ENCODE measurements at places on chromosomes 12 and 14. TPM values are rescaled to one million over a fixed set of nuclear protein-coding genes. Genes with fewer than 3 reads are reported as not detected.

CISTR gene
- total RNA-seq: not detected

MEG3 gene
- not detected for total RNA-seq

ZNF84 gene
- 58.3 TPM for total RNA-seq

BIN2 gene
- 267 TPM for total RNA-seq

AP5M1 gene
- 66.1 TPM for total RNA-seq

GRCh38 chr12:56522411-56523193 is 982 bp downstream of the RBMS2 start:
- DNase-seq: no peak

DNA sequence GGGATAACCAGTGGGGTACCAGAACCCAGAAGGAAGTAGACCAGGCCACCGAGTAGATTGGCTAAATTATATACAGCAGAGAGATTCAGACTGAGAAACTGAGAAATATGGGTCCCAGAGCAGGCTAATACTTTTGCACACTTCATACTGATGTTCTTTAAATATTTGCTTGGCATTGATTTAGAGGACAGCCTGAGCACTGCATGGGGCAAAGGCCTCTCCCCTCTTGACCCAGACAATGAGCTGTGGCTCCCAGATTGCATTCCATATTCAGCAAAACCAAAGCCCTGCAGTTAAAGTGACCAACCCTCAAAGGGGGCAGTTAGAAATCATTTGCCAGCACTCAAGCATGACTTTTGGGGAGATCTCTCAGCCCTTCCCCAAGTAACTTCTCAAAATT is 279.2 kb downstream of the SUDS3 start:
- DNase-seq: no peak

GRCh38 chr12:31860401-31860800 is 98.8 kb upstream of the RESF1 start:
- no peak for DNase-seq

- no peak for DNase-seq
These were observed 326.8 kb downstream of the CCDC91 start for GRCh38 chr12:28517101-28517500.

- DNase-seq: no peak
These were observed 106.8 kb upstream of the RFLNA start for GRCh38 chr12:124188084-124188483.

- DNase-seq: no peak
These were observed 23.7 kb downstream of the SETD1B start for GRCh38 chr12:121827351-121828099.

DNA sequence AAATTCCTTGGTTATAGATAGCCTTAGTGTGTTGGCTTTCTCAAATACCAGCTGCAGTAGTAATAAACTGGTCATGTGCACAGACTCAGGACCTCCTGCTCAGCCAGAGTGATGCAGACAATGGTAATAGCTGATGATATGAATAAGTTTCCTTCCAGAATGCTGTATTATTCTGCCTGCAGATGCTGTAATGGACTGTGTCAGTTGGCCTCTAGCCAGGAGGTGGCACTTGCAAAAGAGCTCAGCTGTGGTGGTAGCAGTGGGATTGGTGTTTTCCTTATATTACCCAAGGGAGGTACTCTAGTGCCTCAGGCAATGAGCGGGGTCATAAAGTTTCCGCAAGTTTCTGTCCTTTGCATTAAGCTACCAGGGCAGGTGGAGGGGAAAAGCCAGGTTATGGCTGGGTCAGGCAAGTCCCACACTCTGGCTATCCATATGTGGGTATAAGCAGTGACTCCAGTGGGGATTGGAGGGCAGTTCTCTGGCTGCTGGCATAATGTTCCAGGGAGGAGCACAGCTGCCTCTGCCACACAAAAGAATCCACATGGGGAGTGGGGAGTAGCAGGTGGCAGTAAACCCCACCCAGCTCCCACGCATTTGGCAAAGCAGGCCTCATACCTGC is 14.0 kb upstream of the MUCL1 start:
- no peak for DNase-seq

GRCh38 chr12:20436316-20436715 is 68.0 kb downstream of the PDE3A start:
- no peak for DNase-seq

DNA sequence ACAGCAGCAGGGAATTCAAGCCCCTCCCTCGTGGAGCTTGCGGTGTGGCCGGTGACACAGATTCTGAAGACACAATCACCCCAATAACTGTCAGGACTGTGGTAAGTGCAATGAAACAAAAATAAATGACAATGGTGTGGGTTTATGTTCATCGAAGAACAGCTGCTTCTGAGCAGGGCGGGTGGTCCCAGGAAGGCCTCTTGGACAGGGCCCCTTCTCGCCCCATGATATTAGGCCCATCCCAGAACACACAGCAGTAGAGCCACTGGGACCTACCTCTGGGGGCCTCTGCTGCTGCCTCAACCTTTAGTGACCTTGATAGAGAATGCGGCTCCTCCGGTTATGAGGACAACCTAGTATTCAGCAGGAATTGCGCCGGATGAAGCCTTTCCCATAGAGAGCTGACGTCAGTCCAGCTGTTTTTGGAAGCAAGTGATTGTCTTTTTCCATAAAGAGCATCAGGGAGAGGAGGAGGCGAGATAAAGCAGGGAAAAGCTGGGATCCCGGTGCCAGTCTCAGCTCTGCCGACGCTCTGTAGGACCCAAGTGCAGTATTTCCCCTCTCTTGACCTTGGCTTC is 84.1 kb upstream of the BCL11B start:
- DNase-seq: no peak

DNA sequence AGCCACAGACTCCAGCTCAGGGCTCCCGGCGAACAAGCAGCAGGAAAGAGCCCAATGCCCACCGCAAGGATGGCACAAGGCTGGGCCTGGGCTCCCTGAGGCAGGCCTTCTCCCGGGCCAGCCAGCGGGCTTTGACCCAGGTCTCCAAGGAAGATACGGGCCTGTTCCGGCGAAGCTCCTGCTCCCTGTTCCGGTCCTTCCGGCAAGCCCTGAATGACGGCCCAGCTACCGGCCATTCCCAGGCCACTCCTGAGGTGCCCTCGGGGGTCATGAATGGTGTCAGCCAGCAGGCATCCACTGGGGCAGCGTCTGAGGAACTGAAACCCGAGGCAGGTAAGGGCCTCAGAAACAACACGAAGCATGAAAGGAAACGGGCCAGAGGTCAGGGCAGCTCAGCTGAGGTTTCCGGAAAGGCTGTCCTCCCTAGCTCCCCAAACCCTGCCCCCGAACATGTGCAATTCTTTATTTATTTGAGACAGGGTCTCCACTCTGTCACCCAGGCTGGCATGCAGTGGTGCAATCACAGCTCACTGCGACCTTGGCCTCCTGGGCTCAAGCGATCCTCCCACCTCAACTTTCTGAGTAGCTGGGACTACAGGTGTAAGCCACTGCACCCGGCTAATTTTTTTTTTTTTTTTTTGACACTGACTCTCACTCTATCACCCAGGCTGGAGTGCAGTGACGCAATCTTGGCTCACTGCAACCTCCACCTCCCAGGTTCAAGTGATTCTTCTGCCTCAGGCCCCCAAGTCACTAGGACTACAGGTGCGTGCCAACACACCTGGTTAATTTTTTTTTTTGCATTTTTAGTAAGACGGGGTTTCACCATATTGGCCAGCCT is 6.0 kb downstream of the EXOC3L4 start:
- DNase-seq: no peak

- DNase-seq: no peak
These were observed 420 bp upstream of the PPP1R1A start for GRCh38 chr12:54588890-54589267.

- DNase-seq: no peak
These were observed 38.2 kb upstream of the GNPNAT1 start for GRCh38 chr14:52829527-52830185.

Data from naive thymus-derived CD8-positive, alpha-beta T cell (primary cell).